Smooth muscle cell of bladder (primary cell): ENCODE measurements at places on chromosomes 2 and 18. TPM values are rescaled to one million over a fixed set of nuclear protein-coding genes. Genes with fewer than 3 reads are reported as not detected.

MAP3K19 gene
- not detected in 2 replicates for total RNA-seq

LBH gene
- 219 and 337 TPM in 2 replicates for total RNA-seq

EVX2 gene
- total RNA-seq = under 0.01 TPM in 1 of 2 replicates, not detected in the other

CCDC178 gene
- 0.14 and 0.28 TPM in 2 replicates for total RNA-seq

C2orf78 gene
- total RNA-seq = not detected in 2 replicates

TNFRSF11A gene
- total RNA-seq = 0.09 and 0.14 TPM in 2 replicates

PLCD4 gene
- total RNA-seq = 1.8 TPM in 2 replicates

ACTR2 gene
- 59.6 and 83.9 TPM in 2 replicates for total RNA-seq

CHRND gene
- not detected in 2 replicates for total RNA-seq

ASB3 gene
- total RNA-seq = 23.1 and 23.3 TPM in 2 replicates

GPR39 gene
- 0.28 TPM in 2 replicates for total RNA-seq

KCTD18 gene
- total RNA-seq = 26.5 and 29.1 TPM in 2 replicates

NMS gene
- not detected in 2 replicates for total RNA-seq

CAPN10 gene
- 20.1 TPM in 2 replicates for total RNA-seq

TNFAIP6 gene
- 104 and 350 TPM in 2 replicates for total RNA-seq

LYG1 gene
- 0.18 and 0.43 TPM in 2 replicates for total RNA-seq

SERPINB4 gene
- 0.14 and 0.46 TPM in 2 replicates for total RNA-seq

EGR4 gene
- total RNA-seq = not detected in 2 replicates

RAB6D gene
- total RNA-seq = not detected in 2 replicates

DAW1 gene
- total RNA-seq = 0.14 and 0.55 TPM in 2 replicates

ZSWIM2 gene
- under 0.01 and 0.09 TPM in 2 replicates for total RNA-seq

IL1R2 gene
- total RNA-seq = 1.1 and 1.7 TPM in 2 replicates

DTYMK gene
- 11.7 and 13.8 TPM in 2 replicates for total RNA-seq

LIPG gene
- total RNA-seq = 12.4 and 19.8 TPM in 2 replicates

CHRNA1 gene
- 0.09 and 0.14 TPM in 2 replicates for total RNA-seq

ROCK1 gene
- 26.3 and 28.3 TPM in 2 replicates for total RNA-seq

MAB21L4 gene
- not detected in 2 replicates for total RNA-seq

HOXD13 gene
- total RNA-seq = 0.09 and 0.28 TPM in 2 replicates

SNED1 gene
- total RNA-seq = 12.6 and 19.5 TPM in 2 replicates

FAM110C gene
- 0.09 TPM in 1 of 2 replicates, not detected in the other for total RNA-seq
